ENCODE measurements at places on chromosomes 7 and 10.

DNA sequence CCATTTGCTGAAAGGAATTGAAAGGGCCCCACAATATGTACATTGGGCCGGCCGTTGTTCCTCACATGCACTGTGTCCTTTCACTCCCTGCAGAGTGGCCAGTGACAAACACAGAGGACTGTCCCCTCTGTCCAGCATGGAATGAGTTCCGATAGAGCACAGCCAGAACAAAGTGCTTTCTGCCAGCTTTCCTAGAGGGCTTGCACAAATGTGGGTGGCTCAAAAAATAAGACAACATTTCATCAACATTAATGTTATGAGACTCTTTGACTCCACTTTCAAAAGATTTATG lies 2.4 kb downstream of the PKD2L1 start:
- no peak for DNase-seq

DNA sequence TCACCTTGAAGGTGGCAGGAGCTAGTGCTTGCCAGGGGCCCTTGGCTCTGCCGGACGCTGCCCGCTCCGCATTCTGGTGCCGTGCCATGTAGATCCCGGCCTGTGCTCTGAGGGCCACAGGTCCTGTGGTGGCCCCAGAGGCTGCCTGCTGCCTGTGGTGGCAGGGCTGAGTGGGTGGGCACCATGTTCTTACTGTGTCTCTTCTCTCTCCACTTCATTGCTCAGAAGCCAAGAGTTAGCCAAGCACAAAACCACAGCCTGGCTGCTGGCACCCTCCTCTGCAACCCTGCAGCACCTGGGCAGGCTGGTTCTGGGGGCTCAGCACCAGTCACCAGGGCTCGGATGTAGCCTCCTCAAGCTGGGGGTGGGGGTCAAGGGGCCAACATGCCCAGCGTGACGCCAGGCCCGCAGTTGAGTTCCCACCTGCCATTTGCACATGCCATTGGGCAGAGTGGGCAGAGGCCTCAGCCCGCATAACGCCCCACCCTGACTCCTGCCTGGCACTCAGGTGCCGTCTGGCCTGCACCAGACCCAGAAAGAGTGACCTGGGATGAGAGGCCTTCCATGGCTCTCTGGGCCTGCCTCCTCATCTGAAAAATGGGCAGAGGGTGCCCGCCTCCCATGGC lies 16.3 kb downstream of the ZMIZ1 start:
- no peak for DNase-seq

- no peak for DNase-seq
Observed at GRCh38 chr10:15325243-15325943, 45.7 kb downstream of the FAM171A1 start.

- no peak for DNase-seq
Observed at GRCh38 chr7:98771519-98771918, 98.3 kb downstream of the TMEM130 start.

GRCh38 chr10:129706523-129706922 lies 239.5 kb downstream of the MGMT start:
- no peak for DNase-seq

GRCh38 chr10:75358835-75359421 lies 42.6 kb downstream of the ZNF503 start:
- no peak for DNase-seq

GRCh38 chr7:151694828-151695580 lies 175.3 kb upstream of the RHEB start:
- no peak for DNase-seq

- no peak for DNase-seq
Observed at GRCh38 chr7:145462463-145462862, 626.6 kb upstream of the TPK1 start.

DNA sequence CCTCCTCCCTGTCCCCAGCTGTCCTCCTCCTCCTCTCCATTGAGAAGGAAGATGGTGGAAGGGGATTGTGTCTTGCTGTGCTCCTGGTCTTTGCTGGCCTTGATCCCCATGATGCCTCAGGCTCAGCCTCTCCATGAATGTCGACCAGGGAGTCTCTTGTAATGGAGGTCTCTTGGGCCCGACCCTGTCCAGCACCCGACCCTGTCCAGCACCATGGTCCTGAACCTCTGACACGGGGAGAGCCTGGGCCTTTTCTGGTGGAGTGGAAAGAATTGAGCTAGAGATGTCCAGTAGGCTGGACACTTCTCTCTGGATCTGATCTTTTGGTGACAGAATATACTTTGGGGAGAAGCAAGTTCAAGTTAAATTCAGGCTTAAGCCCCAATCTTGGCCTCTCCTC lies 42.3 kb upstream of the HMX3 start:
- DNase-seq, result no peak

DNA sequence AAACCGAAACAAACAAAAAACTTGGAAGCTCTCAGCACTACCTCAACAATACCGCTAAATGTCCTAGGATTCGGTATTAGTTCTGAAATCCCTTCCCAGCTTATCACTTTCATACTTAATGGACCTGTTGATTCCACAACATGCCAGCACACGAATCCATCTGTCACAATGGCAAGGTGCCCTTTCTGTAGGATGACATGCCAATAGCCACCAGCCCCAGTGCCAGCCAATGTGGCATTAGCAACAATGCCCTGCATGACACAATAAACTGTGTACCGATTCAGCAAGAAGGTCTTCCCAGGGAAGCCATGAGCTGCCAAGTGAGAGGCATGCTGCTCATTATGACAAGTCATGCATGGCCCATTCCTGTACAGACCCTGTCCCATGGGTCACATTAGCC lies 35.6 kb upstream of the CHCHD3 start:
- DNase-seq, result no peak

GRCh38 chr7:80100254-80100653 lies 34.4 kb upstream of the GNAI1 start:
- no peak for DNase-seq

- no peak for DNase-seq
Observed at GRCh38 chr7:47578579-47579270, 3.2 kb downstream of the TNS3 start.

DNA sequence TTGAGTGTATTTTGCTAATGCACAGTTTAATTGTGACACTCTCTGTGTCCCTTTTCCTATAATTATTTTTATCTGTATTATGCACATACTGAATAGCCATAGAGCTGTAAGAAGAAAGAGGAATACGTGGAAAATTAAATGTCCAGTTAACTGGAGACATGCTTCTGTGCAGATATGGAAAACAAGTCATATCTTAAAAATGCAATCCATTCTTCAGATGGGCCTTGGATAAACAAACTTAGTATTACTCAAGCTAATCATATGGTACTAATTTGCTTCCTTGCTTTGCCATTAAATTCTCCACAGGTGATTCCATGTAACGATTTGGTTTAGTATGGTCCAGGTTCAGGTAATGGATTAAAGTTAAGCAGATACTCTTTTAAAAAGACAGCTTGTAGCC lies 201.2 kb upstream of the CELF2 start:
- no peak for DNase-seq

DNA sequence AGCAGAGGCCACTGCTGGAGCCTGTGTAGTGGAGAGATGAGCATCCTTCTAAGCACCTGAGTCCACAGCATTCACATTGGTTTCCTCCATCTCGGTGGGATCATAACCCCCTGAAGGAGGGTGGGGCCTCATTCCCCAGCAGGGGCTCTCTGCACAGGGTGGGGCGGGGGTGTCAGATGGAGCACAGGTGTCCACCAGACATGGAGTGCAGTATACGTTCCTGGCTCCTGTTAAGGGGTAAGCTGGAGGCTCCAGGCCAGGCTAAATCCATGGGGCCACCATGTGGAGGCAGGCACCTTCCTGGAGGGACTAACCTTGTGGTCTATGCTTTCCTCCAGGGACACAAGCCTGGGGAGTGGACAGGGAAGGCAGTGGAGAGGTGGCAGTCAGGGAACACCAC lies 252.6 kb downstream of the GRID1 start:
- DNase-seq, result no peak

GRCh38 chr10:110241841-110242240 lies 34.4 kb downstream of the MXI1 start:
- DNase-seq, result no peak

DNA sequence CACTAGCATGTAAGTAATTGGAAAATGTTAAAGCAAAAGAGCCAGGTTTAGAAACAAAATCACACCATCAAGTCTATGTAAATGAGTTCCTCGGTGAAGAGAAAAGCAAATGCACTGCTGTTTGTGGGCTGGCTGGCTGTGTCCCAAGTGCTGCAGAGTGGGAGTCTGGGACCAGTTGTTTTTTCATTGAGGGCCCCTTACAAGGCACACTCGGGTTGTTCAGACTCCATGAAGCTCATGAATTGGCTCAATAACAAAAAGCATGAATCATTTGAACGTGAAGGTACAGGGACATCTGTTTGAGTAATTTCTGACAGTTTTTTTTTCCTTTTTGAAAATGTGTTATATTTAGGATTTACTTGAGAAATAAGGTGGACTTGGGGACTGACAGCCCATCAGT lies 28.0 kb downstream of the GRK5 start:
- no peak for DNase-seq

DNA sequence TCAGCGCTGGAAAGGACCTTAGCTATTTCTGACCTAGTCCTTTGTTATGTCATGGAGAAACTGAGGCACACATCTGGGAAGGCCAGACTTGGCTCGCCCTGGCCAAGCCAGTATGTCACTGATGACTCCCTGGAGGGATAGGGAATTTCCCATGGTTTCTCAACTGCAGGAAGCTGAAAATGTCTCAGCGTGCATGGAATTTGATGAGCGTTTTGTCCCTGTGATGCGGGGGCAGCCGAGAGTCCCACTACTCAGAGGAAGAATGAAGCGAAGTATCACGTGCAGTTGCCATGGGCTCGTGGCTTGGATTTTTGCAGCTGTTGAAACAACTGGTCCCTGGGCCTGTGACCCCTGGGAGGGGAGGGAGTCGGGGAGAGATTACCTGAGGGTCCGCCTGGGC lies 44.8 kb downstream of the CLIP2 start:
- DNase-seq, result no peak

DNA sequence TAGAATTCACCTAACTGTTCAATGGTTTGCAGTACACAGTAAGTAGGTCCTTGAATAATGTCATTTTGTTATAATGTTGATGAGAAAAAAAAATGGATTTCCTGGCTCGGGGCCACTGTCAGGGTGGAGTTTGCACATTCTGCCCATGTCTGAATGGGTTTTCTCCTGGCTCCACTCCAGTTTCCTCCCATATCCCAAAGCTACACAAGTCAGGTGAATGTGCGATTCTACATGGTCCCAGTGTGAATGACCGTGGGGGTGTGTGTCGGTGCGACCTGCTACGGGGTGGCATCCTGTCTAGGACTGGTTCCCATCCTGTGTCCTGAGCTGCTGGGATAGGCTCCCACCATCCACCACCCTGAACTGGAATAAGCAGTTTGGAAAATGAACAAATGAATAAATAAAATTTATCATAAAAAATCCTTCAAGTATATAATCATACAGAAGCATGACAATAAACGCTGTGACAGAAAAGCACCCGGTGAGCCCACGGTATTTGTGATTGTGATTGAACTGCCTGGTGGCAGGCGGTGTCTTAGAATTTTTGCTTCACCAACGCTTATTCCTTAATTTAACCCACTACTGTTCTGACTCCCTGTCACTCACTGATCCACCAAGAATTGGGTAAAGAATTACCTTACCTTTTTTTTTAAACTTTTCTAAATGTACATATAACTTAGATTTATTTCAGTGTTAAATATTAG lies 114.1 kb downstream of the ICA1 start:
- DNase-seq, result peak; percentile 67

GRCh38 chr7:148182264-148182663 lies 408.3 kb upstream of the C7orf33 start:
- DNase-seq, result no peak

DNA sequence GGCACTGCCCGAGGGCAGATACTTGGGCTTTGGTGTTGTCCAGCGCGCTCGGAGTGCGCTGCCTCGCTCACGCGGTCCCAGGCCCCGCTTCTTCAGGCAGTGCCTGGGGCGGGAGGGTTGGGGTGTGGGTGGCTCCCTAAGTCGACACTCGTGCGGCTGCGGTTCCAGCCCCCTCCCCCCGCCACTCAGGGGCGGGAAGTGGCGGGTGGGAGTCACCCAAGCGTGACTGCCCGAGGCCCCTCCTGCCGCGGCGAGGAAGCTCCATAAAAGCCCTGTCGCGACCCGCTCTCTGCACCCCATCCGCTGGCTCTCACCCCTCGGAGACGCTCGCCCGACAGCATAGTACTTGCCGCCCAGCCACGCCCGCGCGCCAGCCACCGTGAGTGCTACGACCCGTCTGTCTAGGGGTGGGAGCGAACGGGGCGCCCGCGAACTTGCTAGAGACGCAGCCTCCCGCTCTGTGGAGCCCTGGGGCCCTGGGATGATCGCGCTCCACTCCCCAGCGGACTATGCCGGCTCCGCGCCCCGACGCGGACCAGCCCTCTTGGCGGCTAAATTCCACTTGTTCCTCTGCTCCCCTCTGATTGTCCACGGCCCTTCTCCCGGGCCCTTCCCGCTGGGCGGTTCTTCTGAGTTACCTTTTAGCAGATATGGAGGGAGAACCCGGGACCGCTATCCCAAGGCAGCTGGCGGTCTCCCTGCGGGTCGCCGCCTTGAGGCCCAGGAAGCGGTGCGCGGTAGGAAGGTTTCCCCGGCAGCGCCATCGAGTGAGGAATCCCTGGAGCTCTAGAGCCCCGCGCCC lies at the start of gene NPY:
Gene NPY, plus strand, starts transcription at position 294 of the 802 bp plus-strand sequence. CDS start 1,051 bp downstream, outside the sequence.
- DNase-seq, result no peak

GRCh38 chr7:47351233-47352154 lies 230.4 kb downstream of the TNS3 start:
- no peak for DNase-seq

- DNase-seq, result no peak
Observed at GRCh38 chr7:46134795-46135194, 213.7 kb upstream of the IGFBP3 start.

DNA sequence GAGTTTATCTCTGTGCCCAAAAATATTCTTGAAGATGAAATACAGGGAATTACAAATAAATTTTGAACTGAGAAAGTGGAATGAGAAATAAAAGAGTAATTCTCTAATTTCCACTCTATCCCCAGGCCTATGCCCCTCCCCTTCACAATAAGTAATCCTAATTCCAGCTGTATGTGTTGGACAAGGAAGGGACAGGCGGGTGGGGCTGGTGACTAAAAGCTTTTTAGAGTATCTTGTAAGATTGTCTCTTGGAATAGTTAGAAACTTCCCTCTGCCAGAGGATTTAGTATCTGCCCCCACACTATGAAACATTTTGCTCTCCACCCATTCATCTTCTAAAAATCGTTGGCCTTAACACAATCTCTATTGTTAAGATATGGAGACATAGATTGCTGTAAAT lies 199.2 kb downstream of the MBL2 start:
- DNase-seq, result no peak

DNA sequence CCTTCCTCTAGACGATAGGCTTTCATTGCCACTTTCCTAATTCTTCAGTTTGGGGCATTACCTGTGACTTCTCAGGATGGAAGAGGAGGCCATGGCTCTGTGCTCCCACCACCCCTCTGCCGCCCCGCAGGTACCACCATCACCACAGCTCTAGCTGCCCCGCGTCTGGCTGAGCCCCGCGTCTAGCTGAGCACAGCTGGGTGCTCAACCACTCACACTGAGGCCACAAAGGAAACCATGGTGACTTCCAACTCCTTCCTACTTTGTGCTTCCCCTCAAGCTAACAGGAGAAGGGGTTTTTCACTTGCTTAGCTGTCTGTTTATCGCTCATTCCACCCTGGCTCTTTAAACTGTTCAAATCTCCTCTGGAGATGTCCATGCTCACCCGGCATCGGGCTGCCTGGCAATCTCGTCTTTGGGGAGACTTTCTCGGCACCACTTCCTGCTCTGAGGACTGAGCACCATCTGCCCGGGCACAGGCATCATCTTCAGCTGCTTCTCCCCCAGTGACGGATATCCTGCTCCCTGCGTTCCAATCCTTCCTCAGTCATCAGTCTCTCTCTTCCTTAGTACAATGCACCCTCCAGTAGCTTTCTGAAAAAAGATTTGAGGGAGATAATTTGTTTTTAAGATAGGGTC lies 59.4 kb downstream of the MAD1L1 start:
- DNase-seq, result no peak

- no peak for DNase-seq
Observed at GRCh38 chr7:90961037-90961725, 303.1 kb upstream of the FZD1 start.

All from head of caudate nucleus (tissue), 42 donors.